ENCODE measurements at places on chromosomes 7 and 10. TPM values are rescaled to one million over a fixed set of nuclear protein-coding genes. Genes with fewer than 3 reads are reported as not detected.

AGK gene
- total RNA-seq: 50.2 TPM

ARHGAP12 gene
- total RNA-seq: 4.5 TPM

ASL gene
- 26.8 TPM for total RNA-seq

UCMA gene
- not detected for total RNA-seq

- H3K36me3 ChIP-seq: no peaks in the 10 kb centered on the region
- no peak overlapping the region for H3K27ac ChIP-seq
- no peaks in the 10 kb centered on the region for H3K27me3 ChIP-seq
- no peak overlapping the region for H3K4me3 ChIP-seq
- H3K4me1 ChIP-seq: no peaks in the 10 kb centered on the region
- no peak for DNase-seq
Measured at GRCh38 chr7:26964156-26964808, 99.9 kb upstream of the SKAP2 start.

DNA sequence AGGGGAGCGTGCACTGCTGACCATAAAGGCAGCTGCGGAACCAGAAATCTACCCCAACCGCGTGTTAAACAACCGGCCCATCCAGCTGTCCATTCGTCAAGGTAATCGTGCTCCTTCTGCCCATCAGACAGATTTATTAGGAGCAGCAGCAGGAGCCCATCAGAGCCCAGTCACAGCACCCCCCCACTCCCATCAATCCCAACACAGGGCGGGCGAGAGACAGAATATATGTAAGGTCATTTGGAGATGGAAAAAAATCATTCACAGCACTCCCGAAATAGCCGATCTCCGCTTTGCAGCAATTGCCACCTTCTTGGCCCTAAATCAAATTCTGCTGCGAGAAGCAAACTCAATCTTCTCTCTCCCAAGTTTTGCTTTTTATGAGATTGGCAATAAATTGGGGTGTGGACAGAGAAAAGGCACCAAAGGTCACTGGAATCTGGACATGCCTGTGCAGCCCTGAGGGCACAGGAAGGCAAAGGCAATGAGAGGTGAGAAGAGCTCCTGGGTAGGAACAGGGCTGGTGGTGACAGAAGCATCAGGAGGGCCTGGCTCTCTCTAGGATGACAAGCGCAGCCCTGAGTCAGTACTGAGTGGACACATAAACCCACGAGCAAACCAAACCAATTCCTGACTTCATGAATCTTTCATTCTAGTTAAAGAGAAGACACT, 145.0 kb upstream of the ZMIZ1 start:
- DNase-seq: no peak
- no peak overlapping the region for H3K4me3 ChIP-seq
- no peak overlapping the region for H3K27ac ChIP-seq
- no peaks in the 10 kb centered on the region for H3K27me3 ChIP-seq
- H3K36me3 ChIP-seq: no peaks in the 10 kb centered on the region
- no peaks in the 10 kb centered on the region for H3K4me1 ChIP-seq

DNA sequence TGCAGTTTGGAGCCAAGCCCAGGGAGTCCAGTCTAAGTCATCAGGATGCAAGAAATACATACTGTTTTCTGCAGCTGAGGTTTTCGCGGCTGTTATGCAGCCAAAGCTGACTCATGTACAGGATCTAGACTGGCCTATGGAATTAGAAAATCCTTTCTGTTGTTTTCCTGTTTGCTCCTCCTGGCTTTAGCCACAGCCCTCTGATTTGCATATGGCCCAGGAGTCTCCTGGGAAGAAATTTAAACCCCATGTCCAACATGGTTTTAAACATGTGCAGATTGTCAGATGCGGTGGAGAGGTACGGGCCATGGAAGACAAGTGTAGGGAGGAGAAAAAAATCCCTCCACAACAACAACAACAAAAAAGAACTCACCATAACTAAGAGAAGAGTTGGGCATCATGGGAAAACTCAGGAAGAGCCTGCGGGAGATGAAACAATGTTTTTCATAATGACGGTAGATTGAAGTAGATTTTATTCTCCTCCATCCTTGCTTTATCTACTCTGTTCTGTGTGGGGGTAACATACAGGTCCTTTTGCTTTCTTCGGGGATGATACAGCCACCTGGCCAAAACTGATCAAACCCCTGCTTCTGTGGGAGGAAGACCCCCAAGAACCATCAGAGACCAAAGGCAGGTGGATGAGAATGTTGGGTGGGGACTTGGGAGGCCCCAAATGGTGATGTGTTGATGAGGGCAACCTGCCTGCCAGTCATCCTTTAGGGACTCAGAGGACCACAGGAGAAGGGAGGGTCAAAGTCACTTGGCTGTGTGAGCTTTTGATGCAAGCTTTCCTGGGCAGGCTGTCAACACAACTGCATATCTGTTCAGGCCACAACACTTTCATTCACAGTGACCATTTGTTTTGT, 29.8 kb upstream of the GNA12 start:
- H3K27me3 ChIP-seq: no peaks in the 10 kb centered on the region
- H3K4me3 ChIP-seq: no peak overlapping the region
- H3K27ac ChIP-seq: peak overlapping the region; percentile 70
- H3K4me1 ChIP-seq: peaks cover 46% of the 10 kb centered on the region

DNA sequence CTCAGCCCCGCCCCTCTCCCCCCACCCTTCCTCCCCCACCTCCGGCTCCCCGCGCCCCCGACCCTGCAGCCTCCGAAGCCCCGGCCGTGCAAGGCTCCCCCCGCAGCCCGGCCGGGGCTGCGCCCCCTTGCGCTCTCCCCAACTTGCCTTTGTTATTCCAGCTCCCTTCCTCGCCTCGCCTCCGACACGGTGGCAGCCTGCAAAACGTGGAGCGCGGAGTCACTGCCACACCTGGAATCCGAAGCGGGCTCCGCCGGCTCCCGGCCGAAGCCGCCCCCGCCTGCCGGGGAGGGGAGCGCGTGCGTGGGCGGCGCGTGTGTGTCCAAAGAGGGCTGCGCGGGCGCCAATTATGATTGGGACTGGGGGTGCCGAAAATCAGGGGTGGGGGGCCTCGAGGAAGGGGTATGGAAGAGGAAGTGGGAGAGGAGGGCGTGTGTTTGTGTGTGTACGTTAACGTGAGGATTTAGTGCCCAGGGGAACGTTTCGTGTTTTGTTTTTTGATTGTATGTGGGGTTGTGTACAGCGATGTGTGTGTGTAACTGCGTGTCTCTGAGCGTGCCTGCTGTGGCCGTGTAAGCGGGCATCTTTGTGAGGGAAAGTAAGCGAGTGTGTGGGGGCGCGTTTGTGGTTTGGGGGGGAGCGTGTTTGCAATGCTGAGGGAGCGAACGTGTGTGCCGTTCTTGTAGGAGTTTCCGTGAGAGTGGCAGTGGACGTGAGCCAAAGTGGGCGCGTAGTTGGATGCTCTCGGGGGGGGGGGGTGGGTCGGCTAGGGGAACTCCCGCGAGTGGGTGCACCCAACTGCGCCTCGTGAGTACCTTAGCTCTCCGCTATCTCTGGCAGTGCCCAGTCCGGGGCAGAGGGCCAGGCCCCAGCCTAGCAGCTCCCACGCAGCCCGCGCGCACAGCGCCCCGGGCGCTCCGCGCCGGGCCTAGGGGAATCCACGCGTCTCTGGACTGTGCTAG, 1.2 kb upstream of the ZMIZ1 start:
- DNase-seq: peak; percentile 88
- peaks cover 42% of the 10 kb centered on the region for H3K4me1 ChIP-seq
- peak overlapping the region; percentile 76 for H3K4me3 ChIP-seq
- no peaks in the 10 kb centered on the region for H3K27me3 ChIP-seq
- H3K36me3 ChIP-seq: no peaks in the 10 kb centered on the region

- H3K36me3 ChIP-seq: no peaks in the 10 kb centered on the region
- H3K4me1 ChIP-seq: no peaks in the 10 kb centered on the region
- DNase-seq: no peak
- no peak overlapping the region for H3K4me3 ChIP-seq
Measured at GRCh38 chr7:120184866-120185265, 88.1 kb upstream of the KCND2 start.

- DNase-seq: no peak
- H3K27ac ChIP-seq: no peak overlapping the region
- no peaks in the 10 kb centered on the region for H3K4me1 ChIP-seq
- H3K36me3 ChIP-seq: no peaks in the 10 kb centered on the region
Measured at GRCh38 chr7:137001041-137001440, 132.6 kb downstream of the CHRM2 start.

DNA sequence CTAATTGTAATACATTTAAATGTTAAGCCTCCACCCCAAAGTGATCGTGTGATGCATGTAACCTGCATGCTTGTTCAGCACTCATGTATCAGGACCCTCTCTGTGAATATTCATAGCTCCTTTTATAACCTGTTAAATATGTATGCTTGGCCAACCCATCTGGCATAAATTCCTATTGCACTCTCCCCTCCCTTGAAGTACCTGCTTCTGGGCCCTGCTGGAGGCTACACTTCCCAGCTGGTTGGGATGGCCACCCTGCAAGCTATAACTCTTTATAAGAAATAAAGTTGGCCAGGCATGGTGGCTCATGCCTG, 149.7 kb downstream of the SH2D4B start:
- H3K36me3 ChIP-seq: no peaks in the 10 kb centered on the region
- peaks cover 7% of the 10 kb centered on the region for H3K27me3 ChIP-seq
- no peaks in the 10 kb centered on the region for H3K4me1 ChIP-seq
- no peak overlapping the region for H3K27ac ChIP-seq
- DNase-seq: no peak
- H3K4me3 ChIP-seq: no peak overlapping the region

- no peaks in the 10 kb centered on the region for H3K4me1 ChIP-seq
- DNase-seq: no peak
- no peak overlapping the region for H3K4me3 ChIP-seq
- peaks cover 4% of the 10 kb centered on the region for H3K27me3 ChIP-seq
- H3K36me3 ChIP-seq: no peaks in the 10 kb centered on the region
- no peak overlapping the region for H3K27ac ChIP-seq
Measured at GRCh38 chr10:7577176-7577575, 89.6 kb downstream of the ITIH5 start.

DNA sequence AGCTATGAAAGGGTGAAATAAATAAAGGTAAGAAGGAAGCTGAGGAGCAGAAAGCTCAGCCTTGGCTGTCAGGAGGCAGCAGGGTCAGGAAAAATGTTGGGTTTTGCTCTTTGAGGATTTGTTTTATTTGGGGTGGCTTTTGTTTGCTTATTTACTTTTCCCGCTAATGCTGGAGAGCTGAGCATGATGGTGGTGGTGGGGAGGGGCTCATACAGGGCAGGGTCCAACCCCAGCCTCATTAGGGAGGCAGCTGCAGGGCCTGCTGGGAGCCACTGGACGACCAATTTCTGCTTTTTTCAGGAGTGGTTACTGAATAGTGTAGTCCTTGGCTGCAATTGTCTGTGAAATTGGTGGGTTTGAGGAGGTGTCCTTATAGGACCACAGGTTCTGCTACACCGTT, 36.3 kb downstream of the CCM2 start:
- H3K27me3 ChIP-seq: no peaks in the 10 kb centered on the region
- peak overlapping the region; percentile 49 for H3K4me3 ChIP-seq
- peaks cover 32% of the 10 kb centered on the region for H3K36me3 ChIP-seq
